ENCODE measurements at places on chromosomes 4 and X.

GRCh38 chr4:81807386-81807785 is 335.7 kb upstream of the RASGEF1B start:
- no peak for DNase-seq

- DNase-seq, result peak; percentile 86
Observed at GRCh38 chr4:13445841-13446790, 38.0 kb downstream of the RAB28 start.

- no peak for DNase-seq
Observed at GRCh38 chr4:24747234-24747975, 48.0 kb upstream of the SOD3 start.

DNA sequence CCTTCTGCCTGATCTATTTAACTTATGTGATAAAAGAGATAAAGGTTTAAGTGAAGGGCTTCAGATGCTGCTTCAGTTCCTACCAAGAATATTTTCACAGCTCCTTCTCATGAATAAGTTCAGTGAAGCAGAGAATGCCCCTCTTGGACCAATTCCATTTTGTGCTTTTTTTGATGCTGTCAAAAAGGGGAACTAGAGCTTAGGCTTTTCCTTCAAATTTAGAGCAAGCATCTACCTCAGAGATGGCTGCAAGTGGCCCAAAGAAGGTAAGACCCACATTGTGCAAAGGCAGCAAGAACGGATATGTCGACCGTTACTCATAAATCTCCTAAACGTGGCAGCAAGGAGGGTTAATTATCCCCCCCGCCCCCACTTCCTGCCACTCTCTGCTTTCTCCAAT is 4.5 kb downstream of the CHRDL1 start:
- DNase-seq, result no peak

DNA sequence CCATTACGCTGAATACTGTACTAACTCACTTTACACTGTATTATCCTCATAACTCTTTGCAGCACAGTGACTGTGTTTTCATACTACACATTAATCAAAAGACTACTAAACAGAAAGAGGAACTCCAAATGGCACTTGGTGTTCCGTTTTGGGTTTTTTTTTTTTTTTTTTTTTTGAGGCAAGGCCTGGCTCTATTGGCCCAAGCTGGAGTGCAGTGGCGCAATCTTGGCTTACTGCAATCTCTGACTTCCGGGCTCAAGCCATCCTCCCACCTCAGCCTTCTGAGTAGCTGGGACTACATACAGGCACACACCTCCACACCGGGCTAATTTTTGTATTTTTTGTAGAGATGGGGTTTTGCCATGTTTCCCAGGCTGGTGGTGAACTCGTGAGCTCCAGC is 10.7 kb downstream of the KLHL8 start:
- no peak for DNase-seq

GRCh38 chrX:134460862-134461220 is 876 bp downstream of the HPRT1 start:
- DNase-seq, result no peak

- DNase-seq, result peak; percentile 37
Observed at GRCh38 chrX:69192603-69193002, 27.4 kb upstream of the PJA1 start.

DNA sequence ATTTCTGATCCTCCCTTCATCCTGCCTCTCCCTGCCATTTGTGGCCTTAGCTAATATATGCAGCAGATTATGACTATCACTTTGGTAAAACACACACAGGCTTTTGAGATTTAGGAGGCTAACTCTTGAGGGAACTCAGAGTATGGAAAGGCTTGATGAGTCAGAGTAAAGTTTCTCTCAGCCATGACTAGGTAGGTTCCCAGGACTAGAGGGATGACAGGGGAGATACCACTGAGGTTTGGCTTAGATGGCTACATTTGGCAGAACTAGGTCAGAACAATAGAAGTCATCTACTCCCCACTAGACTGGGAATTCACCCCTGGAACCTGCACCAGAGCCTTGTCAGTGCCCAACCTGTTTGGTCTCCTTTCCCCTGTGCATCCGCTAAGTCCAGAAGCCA is 585.7 kb downstream of the TLL1 start:
- DNase-seq, result no peak

GRCh38 chr4:98352940-98353339 is 91.8 kb downstream of the RAP1GDS1 start:
- DNase-seq, result no peak

DNA sequence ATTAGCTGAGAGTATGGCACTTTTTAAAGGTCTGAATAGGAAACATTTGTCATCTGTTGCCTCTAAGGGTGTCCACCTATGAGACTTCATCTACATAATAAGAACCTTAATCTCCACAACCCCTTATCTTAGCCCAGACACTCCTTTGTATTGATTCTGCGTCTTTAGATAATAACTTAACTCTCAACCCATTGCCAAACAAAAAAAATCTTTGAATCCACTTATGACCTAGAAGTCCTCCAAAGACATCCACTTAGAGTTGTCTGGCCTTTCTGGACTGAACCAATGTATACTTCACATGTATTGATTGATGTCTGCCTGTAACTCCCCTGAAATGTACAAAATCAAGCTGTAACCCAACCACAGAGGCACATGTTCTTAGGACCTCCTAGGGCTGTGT is 66.0 kb upstream of the CHRNA9 start:
- DNase-seq, result no peak

DNA sequence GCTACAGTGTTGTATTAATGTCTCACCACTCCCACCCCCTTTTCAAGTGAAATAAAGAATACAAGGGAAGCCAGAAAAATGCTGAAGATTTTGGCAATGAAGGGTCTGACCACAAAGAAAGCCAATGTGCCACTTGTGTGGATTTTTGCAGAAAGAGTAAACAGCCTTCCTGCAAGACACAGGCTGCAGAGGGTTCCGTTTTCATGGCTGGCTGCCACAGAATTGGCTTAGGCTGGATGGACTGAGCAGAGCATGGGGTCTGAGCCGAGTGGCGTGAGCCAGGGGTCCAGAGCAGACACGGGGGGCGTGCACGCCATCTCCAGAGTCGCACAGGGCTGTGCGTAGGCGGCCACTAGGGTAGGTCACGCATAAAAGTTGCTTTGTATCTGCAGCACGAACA is 69.2 kb downstream of the MTNR1A start:
- DNase-seq, result peak; percentile 49

DNA sequence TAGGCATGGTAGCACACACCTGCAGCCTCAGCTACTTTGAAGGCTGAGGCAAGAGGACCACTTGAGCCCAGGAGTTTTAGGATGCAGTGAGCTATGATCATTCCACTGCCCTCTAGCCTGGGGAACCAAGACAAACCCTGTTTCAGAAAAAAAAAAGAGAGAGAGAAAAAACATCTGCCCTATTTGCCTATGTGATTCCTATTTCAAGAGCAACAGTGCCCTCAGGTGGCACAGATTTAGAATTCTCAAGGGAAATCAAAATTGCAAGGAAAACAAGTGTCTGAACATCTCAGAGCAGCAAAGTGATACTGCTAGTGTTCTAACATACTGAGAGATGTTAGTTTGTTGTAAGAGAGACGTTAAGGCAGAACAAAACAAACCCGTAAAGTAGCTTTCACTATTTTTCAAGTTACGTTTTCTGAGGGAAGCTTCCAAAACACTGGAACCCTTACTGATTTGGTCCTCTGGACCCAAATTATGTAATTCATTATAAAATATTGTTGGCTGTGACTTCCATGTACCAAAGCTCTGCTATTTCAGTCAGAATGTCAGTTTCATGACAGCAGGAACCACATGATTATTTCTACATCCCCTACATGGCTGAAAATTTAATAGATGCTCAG is 7.9 kb downstream of the BDH2 start:
- DNase-seq, result no peak

- DNase-seq, result no peak
Observed at GRCh38 chr4:153427363-153428071, 38.6 kb upstream of the TMEM131L start.

DNA sequence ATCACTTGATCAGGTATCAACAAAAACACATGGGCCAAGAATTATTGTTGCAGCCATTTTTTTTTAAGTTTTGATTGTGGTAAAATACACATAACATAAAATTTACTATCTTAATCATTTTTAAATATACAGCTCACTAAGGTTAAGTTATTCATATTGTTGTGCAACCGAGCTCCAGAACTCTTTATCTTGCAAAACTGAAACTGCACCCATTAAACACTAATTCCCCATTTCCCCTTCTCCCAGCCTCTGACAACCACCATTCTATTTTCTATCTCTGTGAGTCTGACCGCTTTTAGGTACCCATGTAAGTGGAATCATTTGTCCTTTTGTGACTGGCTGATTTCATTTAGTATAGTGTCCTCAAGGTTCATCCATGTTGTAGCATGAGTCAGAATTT is 126.2 kb upstream of the NDP start:
- no peak for DNase-seq

GRCh38 chrX:77444545-77444944 is 2.6 kb upstream of the FGF16 start:
- DNase-seq, result no peak

DNA sequence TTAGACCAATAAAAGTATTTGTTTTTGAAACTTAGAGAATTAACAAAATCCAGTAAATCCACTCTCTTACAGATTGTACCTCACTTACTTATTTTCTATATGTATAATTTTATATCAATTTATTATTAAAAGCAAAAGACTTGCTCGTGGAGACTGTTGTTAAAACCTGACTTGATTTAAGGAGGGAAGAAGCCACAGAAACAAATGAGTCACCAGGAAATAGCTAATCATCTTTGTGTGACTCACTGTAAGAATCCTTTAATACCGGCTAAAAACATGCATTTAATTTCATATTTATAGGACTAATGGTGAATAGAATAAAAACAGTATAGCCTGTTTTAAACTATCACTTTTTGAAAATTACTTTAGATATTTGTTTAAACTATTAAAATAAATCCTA is 29.9 kb upstream of the UBE2NL start:
- DNase-seq, result no peak

- no peak for DNase-seq
Observed at GRCh38 chr4:137125011-137125410, 407.3 kb downstream of the PCDH18 start.

DNA sequence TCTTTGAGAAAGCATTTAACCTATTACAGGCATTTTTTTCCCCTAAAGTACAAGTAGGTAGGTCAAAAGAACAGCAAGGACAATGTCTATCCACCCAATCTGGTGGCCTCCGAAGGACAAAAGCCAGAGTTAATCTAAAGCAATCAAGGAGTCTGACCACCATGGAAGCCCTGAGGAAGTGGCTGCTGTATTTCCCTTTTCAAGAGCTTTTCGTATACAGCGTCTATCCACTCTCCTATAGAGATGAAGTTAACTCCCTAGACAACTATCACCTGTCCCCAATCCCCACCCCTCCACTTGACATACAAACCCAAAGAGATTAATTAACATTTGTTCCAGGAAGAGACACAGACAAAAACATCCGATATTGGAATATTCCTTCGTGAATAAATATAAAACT is 85.5 kb downstream of the SNCA start:
- DNase-seq, result no peak

- DNase-seq, result no peak
Observed at GRCh38 chr4:184544788-184545409, 70.5 kb upstream of the IRF2 start.

DNA sequence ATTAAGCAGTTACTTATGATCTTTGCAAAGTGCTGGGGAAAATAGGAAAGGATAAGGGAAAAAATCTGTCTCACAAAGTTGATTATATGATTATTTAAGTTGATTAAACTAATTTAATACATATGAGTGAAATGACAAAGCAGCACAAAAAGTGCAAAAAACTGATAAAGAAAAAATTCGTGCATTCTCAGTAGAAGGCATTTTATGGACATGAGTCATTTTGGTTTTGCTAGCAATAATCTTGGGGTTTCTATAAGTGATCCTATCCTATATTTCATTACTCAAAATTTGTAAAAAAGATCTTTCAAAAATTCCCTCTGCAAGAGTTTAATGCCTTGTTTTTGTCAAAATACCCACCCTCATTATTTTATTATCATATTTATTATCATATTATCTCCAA is 224.2 kb upstream of the ANXA10 start:
- no peak for DNase-seq

GRCh38 chr4:38612646-38613414 is 51.2 kb upstream of the KLF3 start:
- DNase-seq, result no peak

DNA sequence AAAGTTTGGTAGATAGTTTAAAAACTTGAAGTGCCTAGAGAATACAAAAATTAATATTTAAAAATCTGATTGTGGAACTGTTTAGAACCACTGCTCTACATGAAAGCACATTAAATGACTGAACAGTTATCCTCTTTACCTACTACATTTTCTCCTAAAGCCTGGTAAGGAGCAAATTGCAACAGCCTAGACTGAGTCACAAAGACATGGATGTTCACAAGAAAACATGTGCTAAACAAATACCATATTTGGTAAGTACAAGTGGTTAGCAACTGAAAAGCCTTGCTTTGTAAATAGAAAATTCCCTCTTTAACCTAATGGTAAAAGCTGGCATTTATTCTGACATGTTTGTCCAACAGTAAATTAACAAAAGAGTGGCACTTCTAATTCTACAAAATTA is 203.1 kb downstream of the FBXO8 start:
- no peak for DNase-seq

DNA sequence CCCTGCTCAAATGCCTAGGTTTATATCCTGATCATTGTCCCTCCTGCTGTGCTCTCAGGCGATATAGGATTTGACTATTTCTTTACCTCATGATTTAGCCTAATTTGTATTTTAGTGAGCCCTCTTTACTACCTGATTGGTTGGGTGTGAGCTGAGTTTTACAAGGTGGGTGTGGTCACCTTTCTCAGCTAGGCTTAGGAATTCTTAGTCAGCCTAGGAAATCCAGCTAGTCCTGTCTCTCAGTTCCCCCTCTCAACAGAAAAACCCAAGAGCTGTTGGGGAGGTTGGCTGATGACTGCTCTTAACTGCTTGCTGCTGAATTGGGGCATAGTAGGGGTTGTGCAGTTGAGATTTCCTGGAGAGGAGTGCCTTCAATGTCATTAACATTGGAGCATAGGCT is 100.5 kb upstream of the AADAT start:
- DNase-seq, result no peak

DNA sequence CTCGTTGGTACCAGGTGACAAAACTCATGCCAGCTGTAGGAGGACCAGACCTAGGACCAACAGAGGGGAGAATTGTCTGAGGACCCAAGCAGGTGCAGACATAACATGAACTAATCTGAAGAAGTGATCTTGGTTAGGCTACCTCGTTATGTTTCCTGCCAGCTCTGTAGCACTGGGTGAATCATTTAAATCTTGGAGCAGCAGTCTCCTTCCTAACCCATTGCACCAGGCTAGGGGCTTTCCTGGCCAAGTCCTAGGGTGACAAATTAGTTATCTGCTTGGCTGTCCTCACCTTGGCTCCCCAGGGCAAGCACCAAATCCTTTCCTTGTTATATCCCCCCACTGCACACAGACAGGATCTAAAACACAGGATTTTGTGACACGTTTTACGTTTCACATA is 87.8 kb downstream of the WWC2 start:
- no peak for DNase-seq

DNA sequence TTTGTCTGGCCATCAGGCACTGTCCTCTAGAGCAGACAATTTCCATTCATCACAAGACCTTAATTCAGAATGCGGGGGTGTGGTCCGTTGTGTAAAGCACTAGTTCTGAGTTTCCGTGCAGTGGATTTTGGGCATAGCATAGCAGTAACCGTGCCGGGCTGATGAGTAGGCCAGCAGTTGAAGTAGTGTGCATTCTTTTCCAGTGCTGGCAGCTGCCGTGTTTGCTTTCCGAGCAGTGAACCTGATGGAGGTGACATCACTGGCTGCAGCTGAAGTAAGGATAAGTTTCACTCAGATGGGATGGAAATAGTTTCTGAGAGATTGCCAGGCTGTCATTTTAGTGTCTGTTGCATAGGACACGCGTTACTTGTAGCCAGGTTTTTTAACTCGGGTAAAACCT is 107.0 kb upstream of the STIM2 start:
- no peak for DNase-seq

GRCh38 chr4:3352941-3353594 is 60.2 kb downstream of the RGS12 start:
- no peak for DNase-seq

Measured in islet precursor cell (in vitro differentiated cells).